CD4-positive, alpha-beta memory T cell (primary cell): ENCODE measurements at places on chromosomes 4 and X. TPM values are rescaled to one million over a fixed set of nuclear protein-coding genes. Genes with fewer than 3 reads are reported as not detected.
A peak's percentile ranks its signal among the peaks of the same experiment; 100 is the strongest.

The SNCA gene
- 1.4 TPM for total RNA-seq

DNA sequence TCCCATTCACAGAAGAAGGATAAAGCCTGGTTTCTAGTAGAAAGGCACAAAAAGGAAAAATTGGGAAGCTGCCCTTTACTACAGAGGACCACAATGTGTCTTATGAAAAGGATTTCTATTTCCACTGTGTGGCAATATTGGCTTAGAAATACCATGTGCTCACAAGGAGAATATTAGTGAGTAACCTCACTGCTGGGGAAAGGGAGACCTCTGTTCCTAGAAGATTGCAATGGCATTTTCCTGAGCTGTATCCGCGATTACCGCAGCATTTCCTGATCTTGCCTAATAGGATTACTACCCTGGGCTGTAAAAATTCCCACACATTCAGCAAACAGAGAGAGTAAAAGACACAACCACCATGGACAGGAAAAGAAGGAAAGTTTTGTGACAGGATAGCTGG, 308.8 kb upstream of the TECRL start:
- DNase-seq = no peak
- no peaks in the 10 kb centered on the region for H3K36me3 ChIP-seq
- no peak overlapping the region for H3K27ac ChIP-seq
- H3K4me3 ChIP-seq = no peak overlapping the region
- no peaks in the 10 kb centered on the region for H3K4me1 ChIP-seq

DNA sequence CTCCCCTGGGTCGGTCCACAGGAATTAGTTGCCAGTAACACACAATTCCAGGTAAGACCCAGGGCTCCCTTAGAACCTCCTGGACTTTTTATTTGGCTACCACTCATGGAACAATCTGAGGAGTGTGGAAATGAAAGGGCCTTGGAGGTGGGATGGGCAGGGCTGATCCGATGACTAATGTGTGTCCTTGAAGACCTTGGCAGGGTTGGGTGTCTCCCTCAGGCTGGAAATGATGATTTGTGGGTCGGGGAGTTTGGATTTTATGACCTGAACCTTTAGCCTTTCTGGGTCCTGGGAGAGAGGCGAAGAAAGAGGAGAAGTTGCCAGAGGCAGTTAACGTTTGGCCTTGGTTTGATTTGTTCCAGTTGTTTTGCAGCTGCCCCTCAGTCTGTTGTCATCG, 425.0 kb downstream of the MID1IP1 start:
- no peak overlapping the region for H3K4me3 ChIP-seq
- no peaks in the 10 kb centered on the region for H3K27me3 ChIP-seq
- H3K27ac ChIP-seq = no peak overlapping the region
- no peaks in the 10 kb centered on the region for H3K36me3 ChIP-seq
- no peak for DNase-seq

DNA sequence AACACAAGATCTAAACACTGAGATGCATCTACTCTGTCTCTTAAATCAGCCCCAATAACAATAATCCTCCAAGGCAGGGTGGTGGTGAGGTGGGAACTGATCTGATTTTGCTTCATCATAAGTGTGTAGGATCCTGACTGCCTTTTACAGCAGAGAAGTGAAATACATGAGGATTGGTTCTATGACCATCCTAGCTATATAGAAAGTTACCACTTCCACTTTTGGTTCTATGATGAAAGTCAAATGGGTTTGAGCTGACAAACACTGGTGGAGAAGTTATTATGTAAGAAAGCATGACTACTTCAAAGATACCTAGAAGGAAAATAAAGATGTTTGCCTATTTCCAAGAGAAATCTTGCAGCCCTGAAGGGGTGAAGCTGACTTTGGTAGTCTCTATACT, 181.6 kb downstream of the NKX6-1 start:
- no peaks in the 10 kb centered on the region for H3K4me1 ChIP-seq
- no peak for DNase-seq
- no peaks in the 10 kb centered on the region for H3K36me3 ChIP-seq
- no peak overlapping the region for H3K27ac ChIP-seq
- no peaks in the 10 kb centered on the region for H3K27me3 ChIP-seq

DNA sequence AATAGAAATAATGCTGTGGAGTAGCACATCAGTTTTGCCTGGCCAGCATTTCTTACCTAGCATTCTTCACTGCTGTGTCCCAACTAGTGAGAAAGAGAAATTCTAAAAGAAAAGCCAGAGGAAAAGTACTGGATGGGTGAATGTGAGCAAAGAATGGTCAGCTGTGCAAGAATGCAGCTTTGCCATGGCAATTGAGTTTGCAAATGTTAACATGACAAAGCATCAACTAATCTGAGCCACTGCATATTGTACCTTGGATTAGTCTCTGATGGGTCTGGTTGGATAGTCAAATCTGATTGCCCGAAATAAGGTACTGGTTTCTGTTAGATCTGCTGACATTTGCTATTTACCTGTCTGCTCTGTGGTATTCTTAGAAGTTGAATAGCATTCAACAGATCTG, 38.7 kb downstream of the ADD1 start:
- H3K4me1 ChIP-seq = no peaks in the 10 kb centered on the region
- no peak overlapping the region for H3K27ac ChIP-seq
- H3K36me3 ChIP-seq = peaks cover 50% of the 10 kb centered on the region
- no peak overlapping the region for H3K4me3 ChIP-seq

- no peak for DNase-seq
- H3K4me3 ChIP-seq = no peak overlapping the region
- no peaks in the 10 kb centered on the region for H3K36me3 ChIP-seq
- H3K27me3 ChIP-seq = no peaks in the 10 kb centered on the region
- no peak overlapping the region for H3K27ac ChIP-seq
Observed at GRCh38 chr4:8909548-8909947, 37.9 kb upstream of the HMX1 start.

- H3K27ac ChIP-seq = no peak overlapping the region
- H3K4me3 ChIP-seq = no peak overlapping the region
- H3K36me3 ChIP-seq = no peaks in the 10 kb centered on the region
- H3K4me1 ChIP-seq = no peaks in the 10 kb centered on the region
- no peak for DNase-seq
- no peaks in the 10 kb centered on the region for H3K27me3 ChIP-seq
Observed at GRCh38 chr4:99615170-99615820, 40.7 kb downstream of the MTTP start.

DNA sequence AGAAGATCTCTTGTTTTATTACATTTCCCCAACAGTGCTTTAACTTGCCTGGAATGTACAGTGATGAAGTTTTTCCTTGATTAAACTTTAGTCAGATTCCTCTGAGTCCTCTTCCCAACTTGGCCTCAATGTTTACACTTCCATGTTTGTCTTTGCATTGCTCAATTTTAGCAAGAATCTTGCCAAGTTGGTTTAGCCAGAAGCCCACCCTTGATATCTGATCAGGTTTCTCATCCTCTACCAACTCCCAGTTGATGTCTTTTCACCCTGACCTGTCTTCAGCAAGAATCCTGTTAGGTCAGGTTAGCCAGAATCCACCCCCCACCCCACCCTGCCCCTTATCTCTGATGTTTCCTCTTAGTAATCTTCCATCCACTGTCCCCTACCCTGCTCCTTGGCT, 120.9 kb downstream of the MBNL3 start:
- H3K36me3 ChIP-seq = no peaks in the 10 kb centered on the region
- no peak overlapping the region for H3K4me3 ChIP-seq
- no peak overlapping the region for H3K27ac ChIP-seq
- DNase-seq = no peak
- H3K27me3 ChIP-seq = no peaks in the 10 kb centered on the region

The HAUS7 gene
- total RNA-seq = 29.8 TPM

The NOCT gene
- total RNA-seq = 1.7 TPM

GRCh38 chrX:38669428-38669827, 108.1 kb downstream of the TSPAN7 start:
- no peaks in the 10 kb centered on the region for H3K36me3 ChIP-seq
- H3K27ac ChIP-seq = no peak overlapping the region
- peaks cover 7% of the 10 kb centered on the region for H3K4me1 ChIP-seq
- H3K27me3 ChIP-seq = no peaks in the 10 kb centered on the region
- DNase-seq = peak; percentile 15

GRCh38 chrX:67353651-67354370, 190.0 kb upstream of the AR start:
- H3K27me3 ChIP-seq = no peaks in the 10 kb centered on the region
- no peak overlapping the region for H3K27ac ChIP-seq
- no peaks in the 10 kb centered on the region for H3K36me3 ChIP-seq
- H3K4me1 ChIP-seq = no peaks in the 10 kb centered on the region
- no peak overlapping the region for H3K4me3 ChIP-seq
- DNase-seq = no peak

GRCh38 chr4:185210102-185210981, 944 bp downstream of the SNX25 start:
- H3K27me3 ChIP-seq = no peaks in the 10 kb centered on the region
- H3K4me1 ChIP-seq = peaks cover 33% of the 10 kb centered on the region
- peak; percentile 61 for DNase-seq
- no peaks in the 10 kb centered on the region for H3K36me3 ChIP-seq

DNA sequence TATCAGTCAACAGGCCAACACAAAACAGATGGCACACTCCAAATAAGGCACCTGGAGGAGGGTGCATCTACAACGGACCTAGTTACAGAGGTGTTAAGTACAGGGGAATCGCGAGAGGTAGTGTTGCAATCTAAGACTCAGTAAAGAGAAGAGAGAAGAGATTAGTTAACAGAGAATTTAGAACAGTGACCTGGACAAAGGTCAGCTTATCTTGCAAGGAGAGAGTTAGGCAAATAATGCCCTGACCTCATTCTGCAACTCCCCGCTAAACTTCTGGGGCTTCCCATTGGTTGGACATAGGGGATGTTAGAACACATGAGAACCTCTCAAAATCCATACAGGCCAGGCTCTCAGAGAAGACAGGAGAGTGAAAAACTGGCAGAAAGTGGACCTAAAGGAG, 289.4 kb upstream of the GK2 start:
- H3K4me3 ChIP-seq = no peak overlapping the region
- H3K36me3 ChIP-seq = no peaks in the 10 kb centered on the region
- H3K27ac ChIP-seq = no peak overlapping the region
- H3K4me1 ChIP-seq = no peaks in the 10 kb centered on the region

The RHOH gene
- 198 TPM for total RNA-seq

GRCh38 chr4:71635139-71635748, 148.6 kb downstream of the GC start:
- H3K4me1 ChIP-seq = no peaks in the 10 kb centered on the region
- DNase-seq = no peak
- H3K27ac ChIP-seq = no peak overlapping the region
- H3K36me3 ChIP-seq = no peaks in the 10 kb centered on the region
- H3K4me3 ChIP-seq = no peak overlapping the region

GRCh38 chr4:114694770-114695169, 96.2 kb downstream of the UGT8 start:
- no peak for DNase-seq
- H3K36me3 ChIP-seq = no peaks in the 10 kb centered on the region
- H3K4me1 ChIP-seq = no peaks in the 10 kb centered on the region
- H3K27ac ChIP-seq = no peak overlapping the region
- H3K4me3 ChIP-seq = no peak overlapping the region

- H3K4me3 ChIP-seq = no peak overlapping the region
- no peaks in the 10 kb centered on the region for H3K4me1 ChIP-seq
- no peaks in the 10 kb centered on the region for H3K27me3 ChIP-seq
- H3K27ac ChIP-seq = no peak overlapping the region
Observed at GRCh38 chr4:125231661-125232060, 83.1 kb upstream of the FAT4 start.

DNA sequence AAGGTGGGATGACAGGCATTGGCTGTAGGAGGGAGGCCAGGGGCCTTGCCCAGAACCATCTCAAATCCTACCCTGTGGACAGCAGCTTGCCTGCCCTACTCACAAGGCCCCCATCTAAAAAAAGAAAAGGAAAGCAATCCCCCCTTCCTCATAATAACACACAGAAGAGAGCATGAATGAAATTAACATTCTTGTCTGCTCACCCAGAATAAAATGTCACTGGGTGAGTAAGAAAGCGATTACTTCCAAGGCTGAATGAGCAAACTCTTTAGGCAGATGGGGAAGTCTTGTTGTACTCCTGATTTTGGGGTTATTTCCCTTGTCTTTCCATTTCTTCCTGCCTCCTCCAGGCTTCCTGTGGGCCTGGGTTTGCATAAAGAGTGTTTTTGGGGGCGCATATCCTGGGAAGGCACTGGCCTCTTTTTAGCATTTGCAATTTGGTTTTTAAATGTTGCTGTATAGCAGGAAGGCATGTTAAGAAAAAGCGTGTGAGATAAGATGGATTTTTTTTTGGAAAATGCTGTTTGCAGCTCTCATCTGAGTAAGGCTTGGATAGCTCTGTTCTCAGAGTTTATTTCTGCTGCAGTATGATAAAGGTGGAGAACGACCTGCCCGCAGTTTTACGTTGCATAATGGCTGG, 248.3 kb upstream of the GATB start:
- no peaks in the 10 kb centered on the region for H3K27me3 ChIP-seq
- H3K36me3 ChIP-seq = no peaks in the 10 kb centered on the region
- H3K27ac ChIP-seq = no peak overlapping the region
- no peak overlapping the region for H3K4me3 ChIP-seq

DNA sequence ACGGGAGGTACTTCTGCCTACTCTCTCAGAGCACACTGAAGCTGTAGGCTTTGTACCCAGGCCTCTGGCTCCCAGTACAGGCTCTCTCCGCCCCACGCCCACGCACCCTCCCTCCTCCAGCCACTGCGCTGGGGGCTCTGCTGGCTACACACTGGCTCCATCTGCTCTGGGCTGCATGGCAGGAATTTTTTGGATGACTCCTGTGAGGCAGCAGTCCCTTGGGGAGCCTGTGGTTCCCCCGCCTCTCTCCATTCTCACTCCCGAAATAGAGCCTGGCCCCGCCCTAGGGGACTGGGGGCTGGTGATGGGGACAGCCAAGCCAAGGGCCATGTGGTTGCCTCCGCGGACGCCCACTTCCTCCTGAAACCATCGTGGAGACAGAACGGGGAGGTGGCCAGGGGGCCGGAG, 58.1 kb upstream of the ADRA2C start:
- H3K27me3 ChIP-seq = no peaks in the 10 kb centered on the region
- DNase-seq = no peak
- no peaks in the 10 kb centered on the region for H3K36me3 ChIP-seq

The ANKRD50 gene
- 0.19 TPM for total RNA-seq

GRCh38 chr4:87399148-87399547, 8.2 kb upstream of the HSD17B11 start:
- H3K4me1 ChIP-seq = no peaks in the 10 kb centered on the region
- DNase-seq = no peak
- no peaks in the 10 kb centered on the region for H3K27me3 ChIP-seq
- no peaks in the 10 kb centered on the region for H3K36me3 ChIP-seq
- no peak overlapping the region for H3K4me3 ChIP-seq
